Urothelium cell line (cell line): ENCODE measurements at places on chromosomes 2 and 18.

GRCh38 chr18:463827-464541 lies 36.5 kb downstream of the COLEC12 start:
- DNase-seq = no peak

DNA sequence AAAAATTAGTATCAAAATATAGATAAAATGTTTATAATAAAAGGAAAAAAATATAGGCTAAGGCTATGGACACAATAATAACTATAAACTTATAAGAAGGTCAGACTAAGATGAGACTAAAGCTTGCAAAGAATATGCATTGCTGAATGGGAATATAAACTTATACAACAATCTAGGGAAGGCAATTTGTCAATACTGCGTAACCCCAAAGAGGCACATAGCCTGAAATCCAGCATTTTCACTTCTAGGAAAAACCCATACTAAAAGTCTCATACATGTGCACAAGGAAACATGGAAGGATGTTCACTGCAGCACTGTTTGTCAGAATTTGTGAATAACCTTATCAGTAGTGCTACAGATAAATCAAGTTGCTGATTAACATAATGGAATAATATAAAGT lies 45.5 kb downstream of the FANCL start:
- DNase-seq = no peak

DNA sequence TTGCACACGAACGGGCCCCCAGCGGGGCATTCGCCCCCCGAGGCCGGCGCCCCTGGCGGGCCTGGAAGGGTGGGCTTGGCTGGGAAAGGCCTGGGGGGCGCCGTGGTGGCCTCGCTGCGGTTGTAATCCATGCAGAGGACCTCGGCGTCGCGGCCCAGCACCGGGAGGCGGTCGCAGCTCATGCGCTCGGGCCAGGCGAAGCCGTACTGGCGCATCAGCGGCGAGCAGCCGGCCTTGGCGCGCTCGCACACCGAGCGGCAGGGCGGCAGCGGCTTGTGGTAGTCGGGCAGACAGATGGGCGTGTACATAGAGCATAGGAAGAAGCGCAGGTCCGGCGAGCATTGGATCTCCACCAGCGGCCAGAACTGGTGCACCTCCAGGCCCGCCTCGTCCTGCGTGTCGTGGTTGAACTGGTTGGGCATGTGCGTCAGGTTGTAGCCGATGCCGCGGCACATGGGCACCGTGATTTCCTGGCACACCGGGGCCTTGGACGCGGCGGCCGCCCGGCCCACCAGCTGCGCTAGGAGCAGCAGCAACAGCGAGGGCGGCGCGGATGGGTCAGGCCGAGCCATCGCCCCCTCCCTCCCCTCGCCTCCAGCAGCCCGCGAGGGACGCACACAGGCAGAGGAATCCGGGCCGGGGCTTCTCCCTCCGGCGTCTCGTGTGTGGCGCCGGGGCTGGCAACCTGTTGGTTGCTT lies 1.4 kb downstream of the FZD5 start:
- DNase-seq = peak; percentile 47

GRCh38 chr2:26290001-26290400 lies 45.3 kb downstream of the HADHB start:
- DNase-seq = no peak

- DNase-seq = no peak
Measured at GRCh38 chr2:203934041-203934492, 2.5 kb upstream of the ICOS start.

DNA sequence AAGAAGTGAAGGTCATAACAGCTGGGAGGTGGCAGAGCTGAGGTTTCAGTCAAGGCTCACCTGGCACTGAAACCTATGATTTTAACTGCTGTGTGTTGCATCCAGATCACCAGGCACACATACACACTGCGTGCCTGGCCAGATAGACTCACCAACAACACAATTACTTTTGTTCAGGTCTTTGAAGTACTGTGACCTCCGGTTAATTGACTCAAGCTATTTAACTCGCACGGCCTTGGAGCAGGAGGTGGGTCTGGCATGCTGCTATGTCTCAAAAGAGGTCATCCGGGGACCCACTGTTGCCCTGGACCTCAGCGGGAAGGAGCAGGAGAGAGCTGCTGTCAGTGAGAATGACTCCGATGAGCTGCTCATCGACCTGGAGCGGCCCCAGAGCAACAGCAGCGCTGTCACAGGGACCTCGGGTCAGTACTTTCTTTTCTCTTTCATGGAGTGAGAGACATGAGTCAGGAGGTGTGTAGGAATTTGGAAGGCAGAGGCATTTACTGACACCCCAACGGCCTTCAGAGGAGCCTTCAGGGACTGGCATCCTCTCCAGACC lies 104.1 kb downstream of the ESCO1 start:
- no peak for DNase-seq

DNA sequence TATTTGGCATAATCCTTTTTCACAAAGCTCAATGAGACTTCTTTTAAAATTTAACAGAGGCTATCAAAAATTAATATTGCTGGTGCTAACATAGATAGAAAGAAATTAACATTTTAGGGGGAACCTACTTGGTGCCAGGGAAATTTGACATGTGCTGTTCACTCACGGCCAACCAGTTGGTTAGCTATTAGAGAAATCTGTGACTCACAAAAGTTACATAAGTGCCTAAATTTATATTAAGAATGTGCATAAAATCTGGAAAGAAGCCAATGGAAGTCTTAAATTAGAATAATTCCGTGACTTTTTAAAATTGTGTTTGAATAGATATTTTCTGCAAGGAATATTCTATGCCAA lies 184.3 kb upstream of the MAP2 start:
- DNase-seq = no peak

GRCh38 chr2:11835403-11835802 lies 89.0 kb downstream of the LPIN1 start:
- no peak for DNase-seq

DNA sequence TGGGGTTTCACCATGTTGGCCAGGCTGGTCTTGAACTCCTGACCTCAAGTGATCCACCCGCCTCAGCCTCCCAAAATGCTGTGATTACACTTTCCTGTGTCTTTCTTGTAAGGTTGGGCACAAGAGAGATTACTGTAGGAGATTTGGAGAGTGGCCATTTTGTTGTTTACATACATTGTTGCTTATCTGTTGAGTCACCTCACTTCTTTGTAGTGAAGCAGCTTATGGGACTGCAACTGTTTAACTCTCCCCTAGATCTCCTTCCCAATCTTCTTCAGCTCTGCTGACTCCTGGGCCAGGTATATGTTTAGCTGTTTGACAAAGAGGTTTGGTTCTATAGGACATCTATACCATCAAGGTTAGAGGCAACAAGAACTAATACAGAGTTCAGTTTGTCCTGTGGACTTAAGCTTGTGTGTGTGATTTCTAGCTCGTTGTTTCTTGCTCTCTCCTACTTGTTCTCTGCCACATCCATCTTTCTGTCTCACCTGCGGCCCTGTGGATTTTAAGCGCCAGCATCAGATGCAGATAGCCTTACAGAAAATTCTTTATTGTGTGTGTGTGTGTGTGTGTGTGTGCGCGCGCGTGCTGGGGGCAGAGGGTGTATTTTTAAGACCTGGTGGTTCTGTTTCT lies 95.4 kb downstream of the HAUS1 start:
- no peak for DNase-seq

DNA sequence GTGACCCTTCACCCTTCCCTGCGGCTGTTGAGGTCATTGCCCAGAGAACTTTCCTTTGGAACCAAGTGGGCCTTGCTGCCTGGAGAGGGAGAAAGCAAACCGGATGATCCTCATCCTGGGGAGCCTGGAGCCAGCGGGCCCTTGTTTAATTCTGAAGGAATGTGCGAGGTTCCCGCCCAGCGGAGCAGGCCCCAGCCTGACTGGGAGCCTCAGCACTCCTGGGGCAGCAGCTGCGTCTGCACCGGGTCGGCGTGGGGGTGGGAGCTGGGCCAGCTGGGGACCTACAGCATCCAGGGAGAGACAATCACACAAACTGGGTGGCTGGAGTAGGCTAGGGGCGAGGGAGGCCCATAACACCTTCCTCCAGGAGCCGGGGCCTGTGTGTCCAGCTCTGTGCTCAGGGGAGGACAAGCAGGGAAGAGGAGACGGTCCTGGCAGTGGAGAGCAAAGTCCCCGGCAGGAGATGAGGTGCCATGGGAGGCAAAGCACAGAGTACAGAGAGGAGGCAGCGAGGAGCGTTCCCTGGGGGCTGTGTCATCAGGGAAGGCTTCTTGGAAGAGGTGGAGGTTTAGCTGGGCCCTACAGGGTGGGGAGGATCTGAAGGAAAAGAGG lies 61.9 kb upstream of the HAAO start:
- DNase-seq = no peak

- no peak for DNase-seq
Measured at GRCh38 chr18:7020995-7021777, 96.4 kb downstream of the LAMA1 start.

DNA sequence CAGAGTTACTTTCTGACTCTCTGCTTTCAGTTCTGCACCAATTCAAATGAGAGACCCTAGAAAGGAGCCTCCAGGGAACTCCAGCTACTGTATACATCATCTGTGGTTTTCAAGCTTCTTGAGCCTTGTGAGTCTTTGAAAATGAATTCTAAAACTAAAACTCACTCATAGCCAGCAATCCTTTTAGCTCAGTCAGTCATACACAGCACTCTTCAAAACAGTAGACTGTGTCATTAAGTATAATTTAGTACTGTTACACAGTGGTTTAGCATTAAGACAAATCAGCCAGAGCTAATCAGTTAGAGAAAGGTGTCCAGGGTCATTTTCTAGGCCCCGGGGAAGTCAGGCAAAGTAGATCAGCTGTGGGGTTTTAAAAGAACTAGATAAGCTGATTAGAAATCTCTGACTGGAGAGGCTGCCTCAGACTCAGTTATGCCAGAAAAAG lies 322.1 kb upstream of the THUMPD2 start:
- no peak for DNase-seq

DNA sequence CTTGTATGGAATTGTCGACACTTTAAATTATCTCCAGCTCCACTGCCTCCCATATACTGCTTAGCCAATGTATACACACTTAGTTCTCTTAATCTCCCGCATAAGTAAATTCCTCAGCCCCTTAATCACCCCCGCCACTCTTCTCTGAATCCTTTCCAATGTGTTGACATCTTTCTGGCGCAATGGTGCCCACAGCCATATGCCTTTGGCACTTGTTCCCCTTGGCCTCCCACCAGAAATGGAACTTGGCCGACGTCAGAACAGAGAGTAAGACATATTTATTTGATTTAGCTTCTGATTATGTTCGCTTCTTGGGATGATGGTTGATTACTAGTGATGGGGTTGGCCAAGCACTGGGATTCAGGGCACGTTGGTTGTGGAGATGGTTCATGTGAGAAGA lies 1089.3 kb upstream of the CELF4 start:
- no peak for DNase-seq

DNA sequence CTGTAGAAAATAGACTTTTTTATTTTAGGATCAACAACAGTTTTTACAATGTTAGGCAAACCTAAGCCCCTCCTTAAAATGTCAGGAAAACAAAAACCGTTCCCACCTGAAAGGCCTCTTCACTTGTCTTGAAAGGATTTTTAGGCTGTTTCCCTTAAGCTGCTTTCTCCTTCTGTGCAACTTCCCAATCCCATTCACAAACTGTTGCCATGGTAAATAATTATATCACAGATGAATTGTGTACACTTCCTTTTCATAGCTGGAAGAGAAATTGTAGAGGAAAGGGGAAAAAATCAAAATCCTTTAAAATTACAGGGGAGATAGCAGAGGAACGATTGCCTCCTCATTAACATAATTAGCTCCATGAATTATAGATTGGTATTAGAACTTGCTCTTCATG lies 1488.0 kb upstream of the CELF4 start:
- no peak for DNase-seq

DNA sequence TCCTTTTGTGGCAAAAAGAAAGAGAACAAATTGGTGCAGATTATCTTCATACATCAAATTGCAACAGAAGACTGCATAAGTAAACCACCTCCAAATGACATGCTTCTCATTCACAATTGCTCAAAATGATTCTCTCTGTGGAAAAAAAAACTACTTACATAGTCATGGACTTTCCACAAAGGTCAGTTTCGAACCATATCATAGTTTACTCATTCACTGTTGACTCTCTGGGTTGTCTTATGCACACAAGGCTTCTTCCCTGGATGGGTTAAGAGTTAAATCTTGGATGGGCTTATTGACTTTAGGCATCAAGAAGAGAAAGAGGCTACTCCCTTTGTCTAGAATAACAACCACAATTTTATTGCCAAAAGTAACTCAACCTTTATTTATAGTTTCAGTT lies 91.3 kb upstream of the RAB27B start:
- no peak for DNase-seq

DNA sequence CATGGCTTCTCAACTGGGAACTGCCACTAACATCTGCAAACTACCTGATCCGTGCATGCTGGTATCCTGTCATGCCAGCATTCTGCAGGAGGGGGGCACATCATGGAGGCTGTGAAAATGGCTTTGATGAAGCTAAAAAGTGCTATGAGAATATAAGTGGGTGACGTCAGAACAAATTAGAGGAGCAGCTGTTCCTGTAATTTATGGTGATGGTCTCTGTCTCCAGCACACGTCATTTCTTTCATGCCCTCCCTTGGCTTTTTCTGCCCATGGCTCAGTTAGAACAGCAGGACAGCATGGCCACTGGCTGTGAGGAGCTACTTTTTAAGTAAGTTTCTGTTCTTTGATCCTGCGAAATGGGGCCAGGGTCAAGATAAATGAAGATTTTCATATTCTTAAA lies 466.3 kb downstream of the THSD7B start:
- no peak for DNase-seq

DNA sequence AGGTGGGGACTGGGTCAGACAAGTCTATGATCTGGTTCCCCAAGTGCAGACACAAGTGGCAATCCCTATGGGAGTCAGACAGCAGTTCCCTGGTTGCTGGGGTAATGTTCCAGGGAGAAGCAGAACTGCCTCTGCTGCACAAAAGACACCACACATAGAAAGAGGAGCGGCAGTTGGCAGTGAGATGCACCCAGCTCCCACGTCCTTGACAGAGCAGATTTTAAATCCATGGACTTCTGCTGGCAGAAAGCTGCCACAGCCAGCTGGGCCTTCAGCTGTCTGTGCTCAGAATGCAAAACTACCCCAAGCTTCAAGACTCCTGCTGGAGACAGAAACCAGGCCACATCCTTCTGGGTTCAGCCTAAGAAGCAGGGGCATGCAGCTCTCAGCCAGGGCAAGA lies 147.2 kb downstream of the ETAA1 start:
- no peak for DNase-seq

- DNase-seq = peak; percentile 92
Measured at GRCh38 chr2:236642584-236643291, 73.1 kb downstream of the ACKR3 start.

GRCh38 chr2:35114765-35115164 lies 1240.8 kb upstream of the CRIM1 start:
- peak; percentile 4 for DNase-seq

GRCh38 chr2:167749660-167750059 lies 497.7 kb downstream of the STK39 start:
- no peak for DNase-seq

DNA sequence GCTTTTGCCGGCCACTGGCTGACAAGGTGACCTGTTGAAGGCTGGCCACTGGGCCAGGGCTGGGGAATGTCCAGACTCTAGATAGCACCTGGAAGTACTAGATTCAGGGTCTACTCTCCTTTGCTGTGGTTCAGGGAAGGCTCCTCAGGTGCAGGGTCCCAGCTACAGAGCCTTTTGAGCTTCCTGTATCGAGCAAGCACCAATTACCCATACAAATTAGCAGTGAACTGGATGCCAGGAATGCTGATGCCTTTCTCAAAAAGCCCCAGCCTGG lies 213.4 kb downstream of the CYP26B1 start:
- DNase-seq = no peak

- no peak for DNase-seq
Measured at GRCh38 chr18:45119876-45120275, 439.2 kb downstream of the SETBP1 start.

- no peak for DNase-seq
Measured at GRCh38 chr2:150585221-150585971, 97.9 kb upstream of the RND3 start.
